ENCODE measurements at places on chromosomes 13 and 19.

- no peak for DNase-seq
Measured at GRCh38 chr13:114157869-114158495, 21.1 kb upstream of the CFAP97D2 start.

DNA sequence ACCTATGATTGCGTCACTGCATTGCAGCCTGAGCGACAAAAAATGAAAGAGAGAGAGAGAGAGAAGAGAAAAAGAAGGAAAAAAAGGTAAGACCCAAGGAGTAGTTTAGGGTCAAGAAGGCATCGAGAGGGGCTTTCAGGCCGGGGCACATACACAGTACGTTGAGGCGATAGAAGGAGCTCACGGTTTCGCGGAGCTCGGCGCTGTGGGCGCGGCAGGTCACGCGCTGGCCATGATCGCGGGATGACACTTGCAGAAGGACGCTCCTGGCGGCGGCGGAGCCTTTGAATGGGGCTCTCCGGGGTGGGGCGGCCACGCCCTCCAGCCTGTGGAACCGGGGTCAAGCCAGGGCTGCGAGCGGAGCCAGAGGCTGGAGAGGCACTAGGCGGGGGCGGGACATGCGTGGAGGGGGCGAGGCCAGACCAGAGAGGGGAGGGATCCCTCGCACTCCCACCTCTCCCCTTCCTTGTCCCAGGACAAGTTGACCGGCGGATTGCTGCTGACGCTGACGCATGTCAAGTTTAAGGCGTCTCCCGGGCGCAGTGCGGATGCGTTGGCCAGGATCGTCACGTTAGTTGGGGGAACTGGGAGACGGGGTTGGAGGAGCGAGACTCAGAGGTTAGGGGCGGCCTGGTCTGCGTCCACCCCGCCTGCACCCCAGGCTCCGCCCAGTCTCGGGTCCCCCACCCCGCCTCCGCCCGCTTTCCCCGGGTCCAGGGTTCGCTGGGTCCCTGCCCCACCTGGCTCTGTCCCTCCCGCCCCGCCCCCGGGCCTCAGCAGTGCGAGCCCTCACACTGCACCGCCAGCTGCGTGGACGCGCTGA is 6.9 kb downstream of the NPHS1 start:
- no peak for DNase-seq

- no peak for DNase-seq
Measured at GRCh38 chr19:2453431-2454025, 3.2 kb downstream of the LMNB2 start.

- no peak for DNase-seq
Measured at GRCh38 chr19:39398297-39398864, 7.2 kb downstream of the MED29 start.

DNA sequence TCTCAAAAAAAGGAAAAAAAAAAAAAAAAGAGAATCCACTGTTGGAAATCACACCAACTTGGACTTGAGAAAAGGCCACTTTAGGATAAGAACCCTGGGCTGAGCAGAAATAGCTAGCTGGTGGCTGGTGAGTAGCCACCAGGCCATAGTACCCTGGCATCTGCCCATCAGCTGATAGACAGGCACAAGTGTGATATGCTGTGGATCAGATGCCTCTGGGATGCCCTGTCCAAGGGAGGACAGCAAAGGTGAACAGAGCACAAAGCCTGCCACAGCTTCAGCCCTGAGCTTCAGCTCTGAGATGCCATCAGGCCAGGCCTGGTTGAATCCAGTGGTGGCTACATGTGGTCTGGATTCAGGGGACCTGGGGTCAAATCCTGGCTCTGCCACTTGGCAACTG is 8.7 kb downstream of the SIRT2 start:
- DNase-seq = no peak

DNA sequence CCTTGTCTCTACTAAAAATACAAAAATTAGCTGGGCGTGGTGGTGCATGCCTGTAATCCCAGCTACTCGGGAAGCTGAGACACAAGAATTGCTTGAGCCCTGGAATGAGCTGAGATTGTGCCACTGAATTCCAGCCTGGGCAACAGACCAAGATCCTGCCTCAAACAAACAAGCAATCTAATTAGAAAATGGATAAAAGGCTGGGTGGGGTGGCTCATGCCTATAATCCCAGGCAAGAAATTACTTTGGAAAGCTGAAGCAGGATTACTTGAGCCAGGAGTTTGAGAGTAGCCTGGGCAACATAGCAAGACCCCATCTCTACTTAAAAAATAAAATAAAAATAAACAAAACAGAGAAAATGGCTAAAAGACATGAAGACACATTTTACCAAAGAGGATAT is 77.0 kb downstream of the CAB39L start:
- no peak for DNase-seq

- DNase-seq = no peak
Measured at GRCh38 chr13:44117351-44117750, 237.6 kb downstream of the LACC1 start.

GRCh38 chr13:71087006-71087405 is 780.0 kb downstream of the DACH1 start:
- no peak for DNase-seq

DNA sequence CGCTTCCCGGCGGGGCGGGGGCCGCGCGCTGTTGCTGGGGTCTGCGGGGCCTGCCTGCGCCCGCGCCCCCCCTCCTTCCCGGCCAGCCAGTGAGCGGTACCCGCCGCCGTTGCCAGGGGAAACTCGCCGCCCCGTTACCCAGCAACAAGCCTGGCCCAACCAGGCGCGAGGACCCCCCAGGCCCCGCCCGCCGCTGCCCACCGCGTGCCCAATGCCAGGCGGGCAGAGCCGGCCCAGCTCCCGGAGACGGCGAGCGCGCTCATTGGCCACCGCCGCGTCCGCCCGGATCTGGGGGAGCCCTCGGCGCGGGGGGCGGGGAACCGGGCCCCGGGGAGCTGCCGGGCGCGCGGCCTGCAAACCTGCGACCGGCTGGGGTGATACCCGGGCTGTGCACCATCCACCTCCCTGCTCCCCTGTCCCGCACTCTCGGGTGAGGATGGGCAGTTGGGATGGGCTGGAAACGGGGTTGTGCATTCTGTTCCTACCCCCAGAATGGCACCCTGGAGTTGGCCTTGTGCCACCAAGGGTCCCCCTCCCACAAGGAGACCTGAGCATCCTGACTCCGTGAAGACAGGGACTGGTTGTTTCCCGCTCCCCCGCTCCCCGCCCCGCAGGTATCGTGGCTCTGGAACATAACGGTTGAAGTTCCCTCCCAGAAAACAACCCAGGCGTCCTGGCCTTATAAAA is 8.8 kb upstream of the BBC3 start:
- peak; percentile 80 for DNase-seq
